ENCODE measurements at places on chromosomes 5 and 9. TPM values are rescaled to one million over a fixed set of nuclear protein-coding genes. Genes with fewer than 3 reads are reported as not detected.
A peak's percentile ranks its signal among the peaks of the same experiment; 100 is the strongest.

DNA sequence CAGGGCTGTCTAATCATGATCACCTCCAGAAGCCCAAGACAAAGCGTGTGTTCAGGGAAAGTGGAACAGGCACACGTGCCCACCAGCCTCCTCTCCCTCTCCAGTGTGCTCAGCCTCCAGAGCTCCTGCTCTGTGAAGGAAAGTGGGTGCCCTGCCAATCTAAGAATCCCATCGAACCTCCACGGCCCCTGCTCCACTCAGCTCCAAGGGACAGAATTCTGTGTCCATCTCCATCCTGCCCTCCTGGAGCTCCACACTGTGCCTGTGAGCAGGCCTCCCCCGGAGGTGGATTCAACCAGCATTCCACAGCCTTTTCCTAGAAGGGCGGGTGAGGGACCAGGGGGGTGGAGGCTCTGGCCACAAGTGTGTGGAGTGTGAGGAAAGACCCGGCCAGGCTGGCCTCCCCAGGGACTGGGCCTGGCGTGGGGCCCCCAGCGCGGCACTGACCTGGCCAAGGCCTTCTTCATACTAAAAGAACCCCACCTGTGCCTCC, 6.0 kb downstream of the EEIG1 start:
- no peak for DNase-seq

DNA sequence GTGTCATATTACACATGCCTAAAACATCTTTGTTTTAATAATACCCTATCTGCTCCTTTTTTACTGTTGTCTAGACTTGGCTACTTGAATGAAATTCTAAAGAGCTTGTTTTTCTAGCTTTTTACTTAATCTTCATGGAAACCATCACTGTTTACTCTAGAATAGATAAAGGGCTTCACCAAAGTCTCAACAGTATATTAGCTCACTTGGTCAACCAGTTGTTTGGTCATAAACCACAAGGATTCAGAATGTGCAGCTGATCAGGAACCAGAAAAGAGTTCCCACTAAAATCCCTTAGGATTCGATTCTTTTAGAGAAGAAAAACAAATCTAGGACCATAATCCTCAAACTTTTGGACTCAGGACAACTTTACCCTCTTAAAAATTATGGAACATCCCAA, 38.0 kb downstream of the CDO1 start:
- DNase-seq = no peak

GRCh38 chr5:40678460-40679147, 1.1 kb upstream of the PTGER4 start:
- DNase-seq = peak; percentile 29

DNA sequence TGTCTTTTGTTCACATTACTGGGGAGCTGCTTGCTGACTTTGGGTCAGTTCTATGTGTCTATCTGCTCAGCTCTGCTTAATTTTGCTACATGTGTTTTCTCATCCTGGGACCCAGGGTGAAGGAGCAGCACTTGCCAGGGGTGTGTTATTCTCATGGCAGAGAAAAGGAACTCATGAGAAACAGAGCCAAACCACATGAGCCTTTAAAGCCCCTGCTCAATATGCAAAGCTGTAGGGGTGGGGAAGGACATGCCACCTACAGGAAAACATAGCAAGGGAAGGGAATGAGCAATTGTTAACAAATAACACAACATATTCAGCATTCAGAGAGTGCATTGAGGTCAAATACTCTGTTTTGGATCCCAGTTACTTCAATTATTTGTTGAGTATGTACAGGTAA, 290.9 kb downstream of the CDK5RAP2 start:
- no peak for DNase-seq

GRCh38 chr5:107284822-107285525, 385.8 kb downstream of the EFNA5 start:
- DNase-seq = peak; percentile 77

GRCh38 chr5:145776886-145777285, 58.3 kb downstream of the PRELID2 start:
- DNase-seq = peak; percentile 19

- no peak for DNase-seq
These were observed 6.2 kb downstream of the NOL6 start for GRCh38 chr9:33467526-33467925.

- no peak for DNase-seq
These were observed 63.7 kb upstream of the ANGPTL2 start for GRCh38 chr9:127185931-127186781.

GRCh38 chr5:73382401-73382740, 66.2 kb downstream of the FOXD1 start:
- no peak for DNase-seq

DNA sequence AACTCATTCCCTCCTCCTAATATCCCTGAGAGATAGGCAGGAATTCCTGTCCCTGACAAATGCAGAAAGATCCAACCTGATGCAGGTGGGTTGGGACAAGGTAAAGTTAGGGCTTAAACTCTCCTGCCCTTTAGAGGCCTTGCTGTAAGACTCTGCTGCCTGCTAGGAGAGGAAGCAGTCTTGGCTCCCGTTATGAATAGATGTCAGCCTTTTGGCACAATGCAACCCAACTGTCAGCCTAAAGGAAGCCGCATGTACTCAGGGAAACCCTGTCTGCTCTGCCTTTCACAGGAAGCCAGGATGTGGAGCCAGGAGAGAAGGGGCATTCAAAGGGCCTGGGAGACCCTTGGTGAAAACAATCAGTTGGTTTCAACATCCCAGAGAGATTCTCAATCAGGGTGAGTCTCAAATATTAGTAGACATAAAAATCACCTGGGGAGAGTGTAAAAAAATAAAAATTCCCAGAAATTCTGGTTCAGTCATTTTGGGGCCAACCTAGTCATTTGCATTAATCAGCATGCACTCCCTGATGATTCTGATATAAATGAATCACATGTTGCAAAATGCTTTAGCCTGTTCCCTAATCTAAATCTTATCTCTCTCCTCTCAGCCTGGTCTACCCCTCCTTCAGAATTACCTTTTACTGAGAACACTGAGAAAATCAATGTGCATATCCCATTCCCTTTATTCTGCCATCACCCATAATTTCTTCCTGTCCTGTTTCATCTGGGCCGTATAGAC, 136.2 kb upstream of the TRIM32 start:
- no peak for DNase-seq

The GPR21 gene
- not detected for total RNA-seq

- DNase-seq = no peak
These were observed 20.0 kb downstream of the PHF2 start for GRCh38 chr9:93596399-93596798.

DNA sequence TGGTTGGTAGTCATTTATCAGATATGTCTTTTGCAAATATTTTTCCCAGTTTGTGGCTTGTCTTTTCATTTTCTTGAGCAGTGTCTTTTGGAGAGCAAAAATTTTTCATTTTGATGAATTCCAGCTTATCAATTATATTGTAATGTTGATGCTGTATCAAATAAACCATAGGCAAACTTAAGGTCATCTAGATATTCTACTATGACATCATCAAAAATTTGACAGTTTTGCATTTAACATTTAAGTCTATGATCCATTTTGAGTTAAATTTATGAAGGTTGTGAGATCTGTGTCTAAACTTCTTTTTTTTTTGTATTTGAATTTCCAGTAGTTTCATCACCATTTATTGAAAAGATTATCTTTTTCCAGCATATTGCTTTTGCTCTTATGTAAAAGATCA, 505.5 kb upstream of the COX7C start:
- DNase-seq = no peak

GRCh38 chr5:3392306-3392939, 203.2 kb upstream of the IRX1 start:
- no peak for DNase-seq

DNA sequence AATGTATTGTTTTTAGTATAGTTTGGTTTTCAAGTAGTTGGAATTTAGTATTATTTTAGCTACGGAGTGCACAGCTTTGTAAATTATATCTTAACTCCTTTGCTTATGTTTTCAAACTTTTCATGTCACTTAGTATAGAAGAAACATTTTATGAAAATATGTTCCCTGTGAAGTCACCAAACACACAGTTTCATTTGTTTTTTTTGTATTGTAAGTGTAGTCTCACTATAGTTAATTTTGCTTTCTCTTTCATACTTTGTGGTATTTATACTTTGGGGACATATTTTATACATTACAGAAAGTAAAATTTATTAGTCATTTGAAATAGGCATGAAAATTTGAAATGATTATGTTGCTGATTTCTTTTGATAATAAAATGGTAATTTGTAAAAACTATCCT, 5.0 kb downstream of the CHSY3 start:
- DNase-seq = no peak

- no peak for DNase-seq
These were observed 50.4 kb downstream of the FNIP1 start for GRCh38 chr5:131746423-131746822.

- DNase-seq = no peak
These were observed 245.9 kb downstream of the SAXO1 start for GRCh38 chr9:18786911-18787650.

DNA sequence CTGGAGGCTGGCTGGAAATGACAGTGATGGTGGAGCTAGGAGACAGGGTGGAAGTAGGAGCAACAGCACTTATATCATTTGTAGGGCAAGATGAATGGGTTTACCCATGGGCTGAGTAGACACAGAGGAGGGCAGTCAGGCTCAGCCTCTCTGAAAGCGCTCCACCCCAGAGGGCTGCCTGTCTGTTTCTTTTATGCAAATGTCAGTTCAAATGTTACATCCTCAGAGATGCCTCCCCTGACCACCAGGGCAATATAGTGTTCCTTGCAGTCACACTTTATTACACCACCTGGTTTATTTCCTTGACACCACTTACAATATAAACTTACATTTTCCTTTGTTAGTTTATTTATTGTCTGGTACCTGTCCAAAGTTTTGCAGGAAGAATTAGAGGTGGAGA, 159.5 kb upstream of the IL12B start:
- no peak for DNase-seq

The C5orf52 gene
- not detected for total RNA-seq

GRCh38 chr5:79975422-79975821, 15.6 kb downstream of the MTX3 start:
- DNase-seq = no peak

DNA sequence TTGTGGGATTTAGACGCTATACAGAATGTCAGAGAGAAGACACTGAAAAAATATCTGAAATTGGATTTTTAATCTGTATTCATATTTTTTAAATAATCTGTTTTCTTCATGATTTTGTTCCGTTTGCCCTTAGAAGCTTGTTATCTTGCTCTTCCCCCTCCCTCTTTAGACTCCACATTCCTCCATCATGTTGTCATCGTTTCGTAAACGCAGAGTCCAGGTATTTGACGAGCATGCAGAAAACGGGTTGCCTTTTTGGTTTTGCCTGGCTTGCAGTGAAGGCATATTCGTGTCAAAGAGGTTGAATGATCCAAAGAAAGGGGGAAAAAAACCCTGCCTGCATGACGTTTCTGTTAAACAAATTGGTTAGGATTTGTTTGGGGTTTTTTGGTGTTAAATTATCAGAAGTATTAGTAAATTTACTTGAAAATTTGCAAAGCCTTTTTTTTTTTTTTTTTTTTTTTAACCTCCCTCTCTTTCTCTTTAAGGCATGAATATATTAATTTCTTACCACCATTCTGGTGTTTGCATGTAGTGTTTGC, 2.9 kb downstream of the SPTAN1 start:
- peak; percentile 74 for DNase-seq

DNA sequence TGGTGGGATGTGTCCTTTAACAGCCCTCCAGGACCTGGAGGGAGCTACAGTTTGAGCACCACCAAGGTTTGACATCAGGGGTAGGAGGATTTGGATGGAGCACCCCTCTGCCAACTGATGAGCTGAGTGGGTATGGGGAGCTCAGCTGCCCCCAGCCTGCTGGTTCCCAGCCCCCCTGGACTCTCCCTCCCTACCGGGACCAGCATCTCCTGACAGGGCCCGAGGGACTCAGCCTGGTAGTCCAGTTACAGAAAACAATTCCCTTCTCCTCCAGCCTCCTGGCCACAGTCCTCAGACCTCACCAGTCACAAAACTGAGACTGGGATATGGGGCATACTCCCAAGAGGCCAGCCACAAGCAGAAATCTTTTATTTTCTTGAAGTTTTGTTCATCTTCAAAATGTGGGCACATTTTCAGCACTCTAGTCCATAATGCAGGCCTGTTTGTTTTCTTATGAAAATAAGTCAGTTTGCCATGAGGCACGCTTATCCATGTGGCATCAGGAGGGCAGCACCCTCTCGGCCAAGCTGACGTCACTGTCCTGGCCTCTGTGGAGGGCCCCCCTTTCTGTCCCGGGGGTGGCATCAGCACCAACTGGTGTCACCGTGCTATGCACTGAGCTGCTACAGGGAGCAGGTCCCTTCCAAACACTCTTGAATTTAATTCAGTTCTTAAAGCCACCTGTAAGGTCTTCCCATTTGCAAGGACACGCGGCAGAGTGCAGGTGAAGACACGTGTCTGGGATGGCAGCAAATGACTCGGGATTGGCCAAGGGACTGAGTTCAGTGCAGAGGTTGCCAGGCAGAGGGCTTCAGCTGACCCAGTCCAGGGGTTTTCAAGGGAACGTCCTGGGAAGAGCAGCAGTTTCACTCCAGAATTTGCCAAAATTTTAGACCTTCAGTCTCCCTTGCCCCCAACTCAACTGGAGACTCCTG, 187.6 kb downstream of the GADD45G start:
- no peak for DNase-seq

GRCh38 chr5:26645659-26646058, 392.7 kb downstream of the CDH9 start:
- DNase-seq = no peak

The NR6A1 gene
- total RNA-seq = 1.2 TPM

The PDE6A gene
- 0.41 TPM for total RNA-seq

- no peak for DNase-seq
These were observed 1.4 kb downstream of the TUBB4B start for GRCh38 chr9:137242269-137243203.

- no peak for DNase-seq
These were observed 101.8 kb downstream of the ZDHHC21 start for GRCh38 chr9:14591411-14591810.

The PROP1 gene
- not detected for total RNA-seq

The SPRY4 gene
- total RNA-seq = 1.9 TPM
